ENCODE measurements at places on chromosomes 4 and X.

- no peak for DNase-seq
These were observed 149.7 kb downstream of the RRAGB start for GRCh38 chrX:55867181-55867651.

DNA sequence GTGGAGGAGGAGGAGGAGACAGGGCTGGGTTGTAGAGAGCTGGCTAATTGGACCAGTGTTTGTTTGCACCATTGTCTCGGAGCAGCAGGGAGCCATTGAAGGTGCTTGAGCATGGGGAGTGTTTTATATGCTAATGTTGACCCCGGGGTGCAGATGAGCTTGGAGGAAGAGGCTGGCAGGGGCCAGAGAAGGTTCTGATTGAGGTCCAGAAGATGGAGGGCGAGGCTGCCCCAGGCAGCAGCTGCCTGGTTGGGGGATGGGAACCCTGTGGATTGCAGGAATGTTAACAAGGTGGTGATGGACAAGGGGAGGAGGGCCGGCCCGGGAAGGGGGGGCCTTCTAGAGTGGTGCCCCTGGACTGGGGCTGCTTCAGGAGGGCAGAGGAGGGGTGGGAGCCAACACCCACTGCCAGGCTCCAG lies 18.0 kb downstream of the DOK7 start:
- DNase-seq: no peak

- DNase-seq: no peak
These were observed 23.3 kb upstream of the GPR50 start for GRCh38 chrX:151153086-151153485.

GRCh38 chrX:119518371-119518770 lies 46.8 kb downstream of the STEEP1 start:
- DNase-seq: no peak

DNA sequence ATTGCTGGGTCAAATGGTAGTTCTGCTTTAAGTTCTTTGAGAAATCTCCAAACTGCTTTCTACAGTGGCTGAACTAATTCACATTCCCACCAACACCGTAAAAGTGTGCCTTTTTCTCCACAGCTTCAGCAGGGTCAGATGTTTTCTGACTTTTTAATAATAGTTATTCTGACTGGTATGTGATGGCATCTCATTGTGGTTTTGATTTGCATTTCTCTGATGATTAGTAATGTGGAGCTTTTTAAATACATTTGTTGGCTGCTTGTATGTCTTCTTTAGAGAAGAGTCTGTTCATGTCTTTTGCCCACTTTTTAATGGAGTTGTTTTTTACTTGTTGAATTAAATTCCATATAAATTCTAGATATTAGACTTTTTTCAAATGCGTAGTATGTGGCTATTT lies 257.5 kb upstream of the ANKRD50 start:
- DNase-seq: no peak

GRCh38 chrX:53082773-53083616 lies 828 bp downstream of the TSPYL2 start:
- DNase-seq: no peak

DNA sequence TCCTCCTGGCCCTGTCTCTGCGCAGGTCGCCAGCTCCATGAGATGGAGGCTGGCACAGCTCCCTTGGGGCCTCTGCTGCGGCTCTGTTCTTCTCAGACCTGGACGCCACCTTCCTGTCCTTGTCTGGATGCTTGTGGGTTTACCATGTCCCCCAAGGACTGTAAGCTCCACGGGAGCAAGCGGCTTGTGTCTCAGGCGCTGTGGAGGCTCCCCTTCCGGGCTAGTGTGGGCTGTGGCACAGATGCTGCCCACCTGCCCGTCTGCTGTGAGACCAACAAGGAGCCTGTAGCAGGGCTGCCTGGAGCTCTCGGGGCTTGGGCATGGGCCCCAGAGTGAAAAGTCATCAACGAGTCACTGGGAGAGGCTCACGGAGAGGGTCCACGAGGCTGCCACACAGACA lies 25.2 kb downstream of the NAT8L start:
- no peak for DNase-seq

GRCh38 chr4:98151145-98151924 lies 8.1 kb upstream of the STPG2 start:
- no peak for DNase-seq

- DNase-seq: no peak
These were observed 548.9 kb downstream of the ARAP2 start for GRCh38 chr4:35695421-35695820.

GRCh38 chr4:38132107-38132673 lies 172.0 kb downstream of the PTTG2 start:
- DNase-seq: peak; percentile 72

- no peak for DNase-seq
These were observed 27.2 kb upstream of the FMR1NB start for GRCh38 chrX:147953976-147954375.

DNA sequence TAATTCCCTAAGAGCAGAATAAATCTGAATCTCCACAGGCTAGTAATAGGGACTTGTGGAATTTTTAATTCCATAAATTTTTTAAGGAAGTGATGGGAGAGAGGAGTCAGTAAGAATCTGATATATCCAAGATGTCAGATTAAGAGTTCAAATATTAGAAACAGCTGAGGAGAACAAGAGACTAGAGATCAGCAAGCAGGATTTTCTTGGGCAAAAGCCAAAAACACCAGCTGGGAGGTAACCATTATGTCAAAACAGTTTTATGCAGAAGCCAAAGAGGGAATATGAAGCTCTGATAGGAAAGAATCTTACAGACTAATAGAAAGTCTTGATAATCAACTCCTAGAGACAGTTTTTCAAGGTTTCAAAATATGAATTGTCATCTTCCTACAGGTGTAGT lies 72.2 kb upstream of the RBPJ start:
- no peak for DNase-seq

- DNase-seq: no peak
These were observed 131.6 kb upstream of the EMCN start for GRCh38 chr4:100649417-100649816.

DNA sequence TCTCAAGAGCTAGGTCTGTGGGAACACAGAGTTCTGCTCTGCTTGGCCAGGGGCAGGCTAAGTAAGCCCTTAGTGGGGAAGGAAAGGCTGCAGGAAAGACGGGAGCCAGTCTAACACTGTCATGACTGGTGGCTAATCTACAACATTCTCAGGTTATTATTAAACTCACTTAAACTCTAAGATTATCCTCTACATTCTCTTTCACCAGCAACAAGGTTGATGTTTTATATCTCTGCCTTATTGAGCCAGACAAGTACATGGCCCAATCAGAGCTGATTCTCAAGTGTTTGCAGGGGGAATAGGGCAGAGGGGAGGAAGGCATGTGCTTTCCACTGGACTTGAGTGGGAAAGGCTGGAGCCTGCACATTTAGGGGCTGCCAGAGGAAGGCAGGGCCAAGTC lies 50.9 kb upstream of the FAM241A start:
- DNase-seq: no peak

- no peak for DNase-seq
These were observed 12.5 kb upstream of the FAM13A start for GRCh38 chr4:89069481-89069880.

DNA sequence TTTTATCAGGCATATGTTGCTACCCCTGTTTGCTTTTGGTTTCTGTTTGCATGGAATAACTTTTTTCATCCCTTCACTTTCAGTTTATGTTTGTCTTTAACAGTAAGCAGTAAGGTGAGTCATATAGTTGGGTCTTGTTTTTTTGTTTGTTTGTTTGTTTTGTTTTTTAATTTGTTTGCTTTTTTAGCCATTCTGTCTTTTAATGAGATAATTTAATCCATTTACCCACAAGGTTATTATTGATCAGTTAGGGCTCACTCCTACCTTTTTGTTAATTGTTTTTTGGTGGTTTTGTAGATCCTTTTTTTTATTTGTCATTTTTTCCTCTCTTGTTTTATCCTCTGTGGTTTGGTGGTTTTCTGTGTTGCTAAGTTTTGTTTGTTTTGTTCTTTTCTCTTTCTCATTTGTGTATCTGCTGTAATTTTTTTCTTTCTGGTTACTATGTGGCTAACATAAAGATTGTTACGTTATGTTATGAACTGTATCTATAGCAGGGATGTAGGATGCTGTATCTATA lies 379.5 kb upstream of the MAD2L1 start:
- no peak for DNase-seq

DNA sequence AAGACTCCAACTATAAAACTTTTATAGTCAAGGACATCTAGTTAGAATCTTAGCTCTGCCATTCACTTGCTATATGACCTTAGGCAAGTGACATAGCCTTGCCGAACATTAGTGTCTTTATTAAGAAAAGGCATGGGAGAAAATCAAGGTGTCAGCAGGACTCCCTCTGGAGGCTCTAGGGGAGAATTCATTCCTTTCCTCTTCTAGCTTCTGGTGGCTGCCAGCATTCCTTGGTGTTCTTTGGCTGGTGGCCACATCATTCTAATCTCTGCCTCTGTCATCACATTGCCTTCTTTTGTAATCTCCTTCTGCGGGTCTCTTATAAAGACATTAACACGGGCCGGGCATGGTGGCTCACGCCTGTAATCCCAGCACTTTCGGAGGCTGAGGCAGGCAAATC lies 99.8 kb downstream of the PPP1R2C start:
- no peak for DNase-seq

DNA sequence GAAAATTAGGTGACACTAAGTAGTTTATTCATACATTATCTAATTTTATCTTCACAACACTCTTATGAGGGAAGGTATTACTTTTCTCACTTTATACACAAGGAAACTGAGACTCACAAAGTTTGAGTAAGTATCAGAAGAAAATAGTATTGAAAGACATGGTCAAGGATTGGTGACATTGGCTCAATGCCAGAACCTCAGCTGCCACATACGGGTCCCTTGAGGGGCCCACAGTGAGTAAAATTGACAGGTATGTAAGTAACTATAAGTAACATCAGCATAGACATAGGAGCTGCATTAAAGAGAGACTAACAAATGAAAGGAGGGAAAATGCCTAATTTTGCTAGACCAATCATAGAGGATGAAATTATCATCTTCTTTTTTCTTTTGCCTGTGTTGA lies 134.1 kb downstream of the COX18 start:
- no peak for DNase-seq

DNA sequence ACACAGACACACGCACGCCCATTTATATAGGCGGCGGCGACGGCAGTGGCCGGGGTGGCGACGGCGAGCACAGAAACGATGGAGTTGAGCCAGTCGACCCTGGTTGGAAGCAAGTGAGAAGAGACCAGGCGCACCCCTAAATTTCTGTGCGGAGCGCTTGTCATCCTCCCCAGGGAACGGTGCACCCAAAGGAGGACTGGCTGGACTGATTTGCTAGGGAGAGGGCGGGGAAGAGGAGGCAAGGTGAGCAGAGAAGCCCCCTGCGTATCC lies 302 bp downstream of the NHS start:
- DNase-seq: no peak

- no peak for DNase-seq
These were observed 171.4 kb downstream of the GPC3 start for GRCh38 chrX:133813971-133814370.

- DNase-seq: no peak
These were observed 12.3 kb upstream of the DDX53 start for GRCh38 chrX:22987452-22987851.

- no peak for DNase-seq
These were observed 124.4 kb downstream of the ANK2 start for GRCh38 chr4:113173793-113174264.

DNA sequence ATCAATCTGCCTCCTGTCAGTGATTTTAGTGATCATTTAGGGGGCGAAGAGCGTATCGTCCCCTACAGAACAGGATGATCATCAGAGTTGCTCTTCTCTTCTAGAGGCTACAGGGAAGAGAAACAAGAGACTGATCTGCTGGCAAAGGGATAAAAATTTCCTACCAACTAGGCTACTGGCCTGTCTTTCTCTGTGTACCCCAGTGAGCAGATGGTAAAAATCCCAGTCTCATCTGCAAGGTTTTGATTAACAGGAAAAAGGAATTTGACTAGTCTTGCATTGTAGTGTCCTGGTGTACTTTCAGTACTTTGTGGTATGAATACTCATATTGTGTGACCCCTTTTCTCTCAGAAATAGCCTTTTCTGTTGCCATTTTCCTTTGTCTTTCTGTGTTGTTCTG lies 21.8 kb upstream of the AADAT start:
- DNase-seq: no peak

GRCh38 chr4:31234494-31234893 lies 514.3 kb downstream of the PCDH7 start:
- DNase-seq: no peak

DNA sequence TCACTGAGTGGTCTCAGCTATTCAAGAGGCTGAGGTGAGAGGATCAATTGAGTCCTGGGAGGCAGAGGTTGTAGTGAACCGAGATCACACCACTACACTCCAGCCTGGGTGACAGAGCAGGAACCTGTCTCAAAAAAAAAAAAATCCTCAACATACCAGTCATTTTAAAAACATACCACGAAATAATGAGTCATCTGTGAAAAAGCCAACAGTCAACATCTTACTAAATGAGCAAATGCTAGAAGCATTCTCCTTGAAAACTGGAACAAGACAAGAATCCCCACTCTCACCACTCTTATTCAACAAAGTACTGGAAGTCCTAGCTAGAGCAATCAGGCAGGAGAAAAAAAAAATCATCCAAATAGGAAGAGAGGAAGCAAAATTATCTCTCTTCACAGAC lies 104.0 kb upstream of the ARHGEF9 start:
- no peak for DNase-seq

GRCh38 chr4:54526560-54526959 lies 131.2 kb upstream of the KIT start:
- DNase-seq: no peak

DNA sequence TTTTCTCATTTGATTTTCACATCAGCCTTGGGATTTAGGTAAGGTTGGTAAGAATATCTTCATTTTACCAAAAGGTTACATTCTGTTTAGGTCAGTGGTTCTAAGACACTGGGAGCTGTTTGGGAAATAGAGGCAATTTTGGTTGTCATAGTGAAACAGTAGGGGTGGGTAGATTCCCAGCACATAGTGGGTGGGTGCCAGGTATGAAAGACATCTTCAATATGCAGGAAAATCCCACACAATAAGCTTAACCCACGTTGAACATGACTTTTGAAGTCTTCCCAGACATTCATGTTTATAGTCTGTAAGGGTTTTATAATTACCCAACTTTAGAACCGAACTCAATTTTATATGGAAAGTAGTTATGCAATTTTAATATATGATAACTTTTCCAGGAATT lies 249.6 kb downstream of the SNCA start:
- no peak for DNase-seq

GRCh38 chr4:181799561-181800069 lies 443.6 kb upstream of the TENM3 start:
- no peak for DNase-seq

DNA sequence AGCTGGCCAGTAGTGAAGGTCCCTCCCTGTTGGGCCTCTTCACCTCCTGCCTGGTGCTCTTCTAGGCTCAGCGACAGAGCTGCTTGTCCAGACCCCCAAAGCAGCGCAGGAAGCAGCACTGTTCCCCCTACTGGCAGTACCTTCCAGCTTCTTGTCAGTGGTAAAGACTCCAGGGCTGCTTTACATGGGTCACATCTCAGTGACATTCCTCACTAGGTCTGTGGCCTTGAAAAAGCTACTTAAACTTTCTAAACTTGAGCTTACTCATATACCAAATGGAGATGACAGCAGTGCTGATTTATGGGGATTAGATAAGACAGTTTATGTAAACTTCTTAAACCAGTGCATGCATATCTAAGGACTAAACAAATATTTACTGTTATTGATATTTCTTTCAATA lies 117.3 kb downstream of the FAT4 start:
- DNase-seq: no peak

- DNase-seq: no peak
These were observed 58.7 kb downstream of the ANOS1 start for GRCh38 chrX:8673201-8673600.

GRCh38 chr4:7998447-7998846 lies 58.8 kb upstream of the AFAP1 start:
- no peak for DNase-seq
